ENCODE measurements at places on chromosomes 3 and 15.

DNA sequence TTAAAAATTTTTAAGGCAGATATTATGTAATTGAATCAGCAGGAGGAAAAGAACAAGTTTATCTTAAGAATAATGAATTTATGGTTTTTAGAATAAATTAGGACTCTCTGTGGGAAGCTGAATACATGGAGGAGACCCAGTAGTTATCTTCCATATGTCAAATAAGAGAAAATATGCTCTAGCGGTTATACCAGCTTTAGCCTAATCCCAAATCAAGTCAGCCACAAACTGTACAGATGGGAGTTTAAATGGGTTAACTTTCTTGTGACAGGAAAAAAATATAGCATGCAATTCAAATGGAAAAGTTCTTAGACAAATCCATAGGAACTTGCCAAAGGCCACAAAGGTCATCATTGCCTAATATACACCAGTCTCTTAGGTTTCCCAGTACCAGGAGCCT is 84.3 kb downstream of the TTBK2 start:
- no peak for DNase-seq

DNA sequence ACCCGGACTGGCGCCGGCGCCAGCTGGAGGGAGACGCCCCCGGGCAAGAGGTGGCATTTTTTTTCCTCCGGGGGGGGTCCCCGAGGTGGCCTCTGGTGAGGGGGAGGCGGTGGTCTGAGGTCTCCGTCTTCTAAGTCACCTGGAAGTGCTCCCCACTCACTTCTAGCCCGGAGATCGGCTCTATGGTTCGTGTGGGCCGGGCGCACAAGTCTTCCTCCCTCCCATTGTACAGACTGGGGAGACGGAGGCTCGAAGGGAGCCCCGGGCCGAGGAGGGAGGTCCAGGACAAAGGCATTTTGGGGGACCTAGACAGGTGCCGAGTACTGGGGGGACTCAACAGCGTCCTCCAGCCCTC is 4.4 kb downstream of the GATA2 start:
- DNase-seq, result peak; percentile 70

DNA sequence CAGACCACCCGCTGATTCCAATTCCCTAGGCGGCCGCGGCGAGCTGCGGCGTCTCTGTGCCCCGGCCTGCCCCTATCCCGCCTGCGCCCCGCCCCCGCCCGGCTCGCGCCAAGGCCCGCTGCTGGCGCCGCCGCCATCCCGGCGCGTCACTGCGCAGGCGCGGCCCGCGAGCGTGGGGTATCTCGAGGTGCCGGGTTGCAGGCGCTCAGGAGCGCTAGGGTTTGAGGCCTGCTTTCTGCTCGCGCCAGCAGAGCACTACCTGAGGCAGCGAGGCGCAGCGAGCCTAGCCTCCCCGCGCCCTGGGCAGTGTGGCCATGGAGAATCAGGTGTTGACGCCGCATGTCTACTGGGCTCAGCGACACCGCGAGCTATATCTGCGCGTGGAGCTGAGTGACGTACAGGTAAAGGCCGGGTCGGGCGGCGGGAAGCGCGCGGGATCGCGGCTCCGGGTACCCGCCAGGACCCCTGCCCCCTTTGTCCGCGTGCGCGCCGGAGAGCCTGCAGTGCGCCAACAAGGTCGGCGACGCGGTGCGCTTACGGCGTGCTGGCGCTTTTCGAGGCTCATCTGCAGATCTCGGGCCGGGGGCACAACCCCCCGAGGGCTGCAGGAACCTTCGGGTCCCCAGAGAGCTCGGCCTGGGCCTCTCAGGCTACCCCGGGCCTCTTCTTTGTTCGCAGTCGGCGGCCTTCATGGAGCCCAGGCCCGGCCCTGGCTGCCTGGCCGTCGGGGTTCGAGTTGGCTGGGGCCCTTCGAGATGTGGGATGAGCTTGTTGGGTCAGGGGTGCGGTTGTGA is at the start of gene HACD3:
Gene HACD3, plus strand, starts transcription at position 146 of the 794 bp plus-strand sequence. Its CDS starts 169 bp downstream, at position 315.
- DNase-seq, result peak; percentile 93

GRCh38 chr3:64917914-64918453 is 230.2 kb upstream of the ADAMTS9 start:
- DNase-seq, result no peak

GRCh38 chr3:58355179-58355578 is 22.5 kb downstream of the PXK start:
- no peak for DNase-seq

GRCh38 chr15:64426845-64427465 is 33.4 kb upstream of the ZNF609 start:
- peak; percentile 10 for DNase-seq

DNA sequence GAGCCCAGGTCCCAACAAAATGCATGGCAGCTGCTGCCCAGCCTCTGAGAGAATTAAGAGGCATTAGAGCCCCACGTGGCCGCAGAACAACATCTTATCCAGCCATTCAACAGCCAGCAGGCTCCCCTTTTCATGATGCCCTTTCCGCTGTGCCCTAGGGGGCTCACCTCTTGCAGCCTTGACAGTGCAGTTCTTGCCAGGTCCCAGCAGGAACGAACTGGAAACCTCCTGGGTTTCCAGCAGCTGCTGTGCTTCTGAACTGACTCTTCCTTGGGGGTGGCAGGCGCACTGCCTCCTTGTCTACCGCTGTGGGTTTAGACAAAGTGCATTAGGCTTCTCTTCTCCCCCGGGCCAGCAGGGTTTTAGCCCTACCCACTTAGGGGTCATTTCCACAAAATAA is 85.2 kb downstream of the FAM174B start:
- no peak for DNase-seq

DNA sequence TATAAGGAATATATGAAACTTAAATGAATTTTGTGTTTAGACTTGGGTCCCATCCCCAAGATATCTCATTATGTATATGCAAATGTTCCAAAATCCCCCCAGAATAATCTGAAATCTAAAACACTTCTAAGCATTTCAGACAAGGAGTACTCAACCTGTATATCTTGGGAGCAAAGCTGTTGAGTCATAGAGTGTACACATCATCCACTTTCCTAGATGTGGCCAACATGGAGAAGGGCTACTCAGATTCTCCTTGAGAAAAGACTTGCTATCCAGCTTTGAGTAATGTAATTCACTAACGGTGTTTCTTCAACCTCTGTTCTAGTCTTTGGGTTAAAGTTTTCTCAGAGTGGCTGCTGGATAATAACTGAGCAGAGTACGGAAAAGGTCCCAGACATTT is 215.5 kb upstream of the POU1F1 start:
- no peak for DNase-seq

- no peak for DNase-seq
Observed at GRCh38 chr3:181969925-181970324, 258.2 kb downstream of the SOX2 start.

DNA sequence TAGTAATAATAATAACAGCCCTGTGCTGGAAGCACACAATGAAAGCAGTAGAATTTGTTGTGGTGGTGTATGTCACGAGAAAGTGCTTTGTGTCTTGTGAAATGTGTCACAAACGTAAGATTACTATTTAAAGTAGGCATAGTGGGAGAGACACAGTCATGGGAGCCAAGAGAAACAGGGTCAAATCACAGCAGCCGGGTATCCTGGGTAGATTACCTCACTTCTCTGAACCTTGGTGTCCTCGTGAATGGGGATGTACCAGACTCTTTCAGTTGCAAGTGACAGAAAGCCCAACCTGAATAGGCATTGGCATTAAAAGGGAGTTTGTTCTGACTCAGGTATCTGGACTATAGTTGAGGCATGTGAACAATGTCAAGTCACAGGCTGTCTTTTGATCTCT is 29.1 kb upstream of the SRGAP3 start:
- peak; percentile 7 for DNase-seq

GRCh38 chr15:98422130-98422478 is 226.2 kb upstream of the IGF1R start:
- no peak for DNase-seq

GRCh38 chr3:196274585-196274984 is 12.9 kb downstream of the PCYT1A start:
- DNase-seq, result no peak

GRCh38 chr3:157921811-157922210 is 184.4 kb downstream of the SHOX2 start:
- no peak for DNase-seq

- DNase-seq, result no peak
Observed at GRCh38 chr15:81182031-81182755, 14.5 kb upstream of the IL16 start.

DNA sequence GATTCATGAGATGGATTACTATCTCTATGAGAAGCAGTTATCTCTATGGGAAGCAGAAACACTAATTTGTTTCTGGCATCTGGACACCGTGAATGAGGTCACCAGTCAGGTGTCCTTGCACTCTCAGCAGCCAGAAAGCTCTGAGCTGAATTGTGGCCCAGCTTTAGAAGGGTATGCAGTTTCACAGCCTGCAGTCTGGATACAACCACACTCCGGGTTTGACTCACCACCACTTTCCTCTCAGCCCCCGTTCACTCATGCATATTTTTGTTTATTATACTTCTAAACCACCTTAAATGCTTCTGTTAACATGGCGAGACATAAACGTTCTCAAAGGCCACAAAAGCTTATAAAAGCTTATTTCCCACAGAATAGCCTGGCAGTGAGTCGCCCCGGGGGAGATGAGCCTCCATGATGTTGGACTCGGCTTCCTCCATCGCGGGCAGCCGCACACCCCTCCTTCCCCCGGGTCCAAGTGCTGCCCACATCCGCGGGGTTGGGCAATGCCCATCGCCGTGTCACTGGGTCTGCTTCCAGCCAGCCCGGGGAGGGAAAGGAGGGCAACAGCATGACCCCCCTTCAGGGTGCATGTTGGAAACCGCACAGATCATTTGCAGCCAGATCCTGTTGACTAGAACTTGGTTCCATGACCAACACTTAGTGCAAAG is 16.8 kb upstream of the SLC41A3 start:
- no peak for DNase-seq

GRCh38 chr15:22956257-22956977 is 23.8 kb downstream of the CYFIP1 start:
- DNase-seq, result no peak

DNA sequence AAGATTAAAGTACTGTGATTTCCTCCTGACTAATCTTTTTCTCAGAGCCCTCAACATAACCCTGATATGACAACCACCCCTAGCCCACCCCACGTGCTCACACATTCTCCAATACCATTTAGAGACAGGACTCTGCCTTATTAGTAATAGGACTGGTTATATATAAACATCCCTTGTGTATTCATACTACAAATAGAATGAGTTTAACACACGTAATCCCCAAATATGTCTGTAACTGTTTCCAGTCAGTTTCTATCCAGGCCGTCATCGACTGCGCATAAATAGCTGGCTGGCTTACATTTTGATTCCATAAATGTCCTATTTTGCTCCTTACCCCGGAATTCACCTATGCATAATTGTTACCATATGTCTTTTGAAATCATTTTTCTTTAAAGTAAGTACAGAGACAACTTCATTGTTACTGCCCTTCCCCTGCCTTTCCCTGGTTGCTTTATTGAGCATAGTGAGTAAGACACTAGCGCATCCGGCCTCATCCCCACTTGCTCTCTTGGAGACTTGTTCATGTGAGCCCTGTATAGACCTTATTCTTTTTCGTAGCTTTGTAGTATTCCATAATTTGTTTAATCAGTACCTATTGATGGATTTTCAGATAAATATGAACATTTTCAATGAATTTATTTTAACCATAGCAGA is 3.5 kb upstream of the P2RY14 start:
- no peak for DNase-seq

DNA sequence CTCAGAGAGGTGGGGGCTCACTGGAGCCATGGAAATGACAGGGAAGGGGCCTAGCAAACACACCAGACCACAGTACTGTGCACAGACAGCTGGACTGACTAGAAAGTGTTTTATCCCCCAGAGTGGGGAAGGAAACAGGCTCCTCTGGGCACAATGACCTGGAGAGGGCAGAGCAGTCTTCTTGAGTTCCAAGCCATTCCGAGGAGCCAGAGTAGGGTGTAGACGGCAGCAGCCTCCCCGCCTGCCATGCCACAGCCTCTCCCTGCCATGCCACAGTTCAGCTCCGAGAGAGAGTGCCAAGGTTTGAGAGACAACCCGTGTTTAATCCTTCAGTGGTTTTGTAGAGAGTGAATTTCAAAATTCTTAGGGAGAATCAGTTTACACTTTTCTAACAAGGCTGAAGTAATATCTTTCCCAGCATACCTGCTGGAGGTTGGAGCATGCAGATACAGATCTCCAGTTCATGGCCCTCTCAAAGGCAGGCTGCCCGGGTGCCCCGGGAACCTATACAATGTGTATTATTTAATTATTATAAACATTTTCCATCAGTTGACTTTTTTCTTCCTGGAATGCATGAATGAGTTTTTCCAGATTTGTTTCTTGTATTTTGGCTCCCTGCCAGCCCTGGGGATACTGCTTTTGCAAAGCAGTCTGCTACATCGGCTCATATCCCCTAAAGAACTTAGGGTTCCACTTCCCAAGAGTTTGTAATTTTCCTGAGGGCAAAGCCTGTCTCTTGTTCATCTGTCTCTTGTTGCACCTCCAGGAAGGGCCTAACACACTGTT is 3.2 kb downstream of the PODXL2 start:
- DNase-seq, result no peak

DNA sequence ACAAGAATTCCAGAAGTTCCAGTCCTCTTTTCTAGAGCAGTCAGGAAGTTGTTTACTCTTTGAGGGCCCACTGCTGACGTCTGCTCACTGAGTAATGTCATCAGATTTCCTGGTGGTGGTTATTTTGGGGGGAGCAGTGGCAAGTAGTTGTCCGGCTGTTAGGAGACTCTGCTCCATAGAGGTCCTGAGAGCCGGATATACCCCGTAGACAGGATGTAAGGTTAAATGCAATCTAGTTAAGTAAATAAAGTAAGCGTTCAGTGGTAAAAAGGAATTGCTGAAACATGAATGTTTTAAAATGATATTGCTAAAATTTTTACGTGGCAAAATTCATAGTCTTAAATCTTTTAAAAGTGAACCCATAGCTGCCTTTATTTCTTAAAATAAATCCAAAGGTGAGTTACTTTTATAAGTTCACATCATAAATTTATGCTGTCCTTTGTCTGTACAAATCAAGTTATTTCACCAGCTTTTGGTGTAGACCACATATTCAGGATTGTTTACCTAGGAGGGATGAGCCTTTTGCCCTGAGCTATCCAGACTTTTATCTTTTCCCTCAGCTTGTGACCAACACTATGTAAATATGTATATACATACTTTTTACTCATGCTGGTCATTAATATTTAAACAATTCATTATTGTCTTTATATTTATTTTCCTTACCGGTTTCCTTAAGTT is 65.8 kb downstream of the PDE8A start:
- peak; percentile 27 for DNase-seq

DNA sequence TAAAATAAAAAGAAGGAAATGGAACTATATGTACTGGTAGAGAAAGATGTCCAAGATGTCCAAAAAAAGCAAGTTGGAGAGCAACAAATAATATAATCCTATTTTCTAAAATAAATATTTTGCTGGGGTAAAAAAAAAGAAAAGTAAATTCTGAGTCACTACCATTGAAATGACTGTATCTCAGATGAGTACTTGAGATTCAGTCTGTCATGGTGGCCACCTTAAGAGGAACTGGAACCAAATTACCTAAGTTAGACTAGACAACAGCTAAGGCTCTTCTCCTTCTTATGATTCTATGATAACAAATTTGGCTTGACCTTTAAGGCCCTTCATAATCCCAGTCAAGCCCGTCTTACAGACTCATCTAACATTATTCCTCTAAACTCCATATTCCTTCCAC is 270.6 kb upstream of the HES1 start:
- no peak for DNase-seq

Data from mesendoderm (in vitro differentiated cells).